BJ (cell line): ENCODE measurements at places on chromosomes 5 and 9. TPM values are rescaled to one million over a fixed set of nuclear protein-coding genes. Genes with fewer than 3 reads are reported as not detected.

Gene PCDHB5
- polyA plus RNA-seq: 0.18 and 0.22 TPM in 2 replicates

Gene PHF24
- polyA plus RNA-seq: 0.02 and 0.09 TPM in 2 replicates

Gene ABO
- polyA plus RNA-seq: not detected in 2 replicates

Gene PDZD2
- polyA plus RNA-seq: 0.06 TPM in 1 of 2 replicates, not detected in the other

Gene MCIDAS
- polyA plus RNA-seq: 0.04 TPM in 1 of 2 replicates, not detected in the other

Gene PCDHGA4
- 3.0 and 4.0 TPM in 2 replicates for polyA plus RNA-seq

Gene TSSK1B
- polyA plus RNA-seq: not detected in 2 replicates

Gene WDR70
- polyA plus RNA-seq: 14.0 and 22.8 TPM in 2 replicates

Gene SEC24A
- 27.9 and 35.0 TPM in 2 replicates for polyA plus RNA-seq

Gene PCDHA4
- polyA plus RNA-seq: 0.22 and 0.25 TPM in 2 replicates

Gene TMEFF1
- 0.10 and 0.28 TPM in 2 replicates for polyA plus RNA-seq

- DNase-seq: no peak
These were observed 13.3 kb downstream of the MPDZ start for GRCh38 chr9:13266167-13266566.

DNA sequence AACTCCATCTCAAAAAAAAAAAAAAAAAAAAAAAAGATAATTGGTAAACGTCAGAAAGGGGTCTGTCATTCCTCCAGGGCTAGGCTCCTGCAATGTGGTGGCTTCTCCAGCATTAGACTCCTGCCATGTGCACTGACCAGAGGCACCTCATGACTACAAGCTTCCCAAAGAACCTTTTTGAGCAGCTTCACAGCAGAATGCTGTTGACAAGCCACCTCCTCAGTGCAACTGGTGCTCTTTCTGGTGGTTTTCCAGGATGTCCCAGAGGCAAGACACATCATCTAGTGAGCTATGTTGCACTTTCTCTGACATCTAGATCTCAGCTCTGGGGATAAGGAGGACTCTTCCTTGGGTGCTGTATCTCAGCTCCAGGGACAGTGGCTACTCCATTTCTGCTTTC, 11.6 kb downstream of the RPL37 start:
- DNase-seq: no peak

GRCh38 chr5:127084656-127085055, 11.4 kb upstream of the C5orf63 start:
- DNase-seq: no peak

DNA sequence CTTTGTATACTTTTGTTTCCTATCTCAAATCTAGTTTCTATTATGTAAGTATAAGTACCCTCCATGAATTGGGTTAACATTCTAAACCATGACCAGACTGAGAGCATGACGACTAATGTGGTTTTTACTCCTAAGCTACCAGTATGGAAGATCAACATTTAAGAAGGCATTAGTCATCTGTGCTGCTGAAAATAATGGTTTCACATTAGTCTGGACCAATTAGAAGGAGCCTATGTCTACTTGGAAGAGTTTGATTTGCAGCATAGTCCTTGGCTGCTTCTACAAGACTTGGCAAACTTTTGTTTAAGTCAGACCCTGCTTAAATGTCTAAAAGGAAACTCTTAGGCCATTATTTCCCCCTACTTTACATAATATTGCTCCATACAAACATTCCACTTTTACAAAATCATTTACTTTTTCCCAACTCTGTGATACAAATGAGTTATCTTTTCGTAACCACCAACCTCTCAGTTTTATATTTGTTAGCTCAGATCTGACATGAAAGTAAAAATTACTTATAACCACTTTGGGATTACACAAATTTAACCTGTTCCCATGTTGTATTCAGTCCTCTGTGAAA, 186.7 kb downstream of the COMMD10 start:
- no peak for DNase-seq

GRCh38 chr5:92678640-92679039, 902.4 kb downstream of the NR2F1-AS1 start:
- no peak for DNase-seq

GRCh38 chr5:146632620-146633322, 116.8 kb upstream of the GPR151 start:
- DNase-seq: no peak

DNA sequence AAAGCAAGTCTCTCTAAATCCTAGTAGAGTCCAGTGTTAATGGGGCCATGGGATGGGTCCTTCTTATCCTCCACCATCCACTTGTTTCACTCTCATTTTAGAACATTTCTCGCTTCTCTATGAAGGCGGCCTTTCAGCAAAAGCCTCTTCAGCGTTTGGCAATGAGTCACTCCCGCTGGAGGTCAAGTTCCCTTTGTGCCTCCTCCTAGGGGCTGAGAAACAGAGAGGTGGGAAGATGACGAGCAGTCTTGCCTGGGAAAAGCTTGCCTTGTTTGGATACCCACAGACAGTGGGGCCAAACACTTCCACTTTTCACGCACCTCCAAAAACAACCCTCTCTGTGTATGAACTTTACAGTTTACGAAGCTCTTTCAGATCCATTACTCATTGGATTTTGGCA, 168.8 kb downstream of the GABBR2 start:
- no peak for DNase-seq

DNA sequence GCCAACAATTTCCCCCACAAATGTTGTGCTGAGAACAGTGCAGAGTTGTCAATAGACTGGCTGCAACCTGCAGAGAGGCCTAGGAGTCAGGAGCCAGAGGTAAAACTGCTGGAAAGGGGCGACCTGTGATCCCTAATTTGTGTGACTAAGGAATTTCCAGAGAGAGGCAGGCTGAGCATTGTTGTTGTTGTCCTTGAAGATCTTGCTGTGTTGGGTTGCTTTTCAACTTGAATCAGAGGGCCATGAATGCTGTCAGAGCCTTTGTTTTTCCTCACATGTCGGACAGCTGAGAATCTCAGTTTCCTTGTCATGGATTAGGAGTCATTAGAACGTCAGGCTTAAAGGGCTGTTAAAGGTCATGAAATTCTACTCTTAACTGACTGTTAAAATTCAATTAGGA, 134.6 kb upstream of the ASTN2 start:
- no peak for DNase-seq

GRCh38 chr5:167754501-167755021, 536.9 kb upstream of the WWC1 start:
- DNase-seq: no peak

- no peak for DNase-seq
These were observed 213.2 kb downstream of the GABBR2 start for GRCh38 chr9:98495530-98495929.

DNA sequence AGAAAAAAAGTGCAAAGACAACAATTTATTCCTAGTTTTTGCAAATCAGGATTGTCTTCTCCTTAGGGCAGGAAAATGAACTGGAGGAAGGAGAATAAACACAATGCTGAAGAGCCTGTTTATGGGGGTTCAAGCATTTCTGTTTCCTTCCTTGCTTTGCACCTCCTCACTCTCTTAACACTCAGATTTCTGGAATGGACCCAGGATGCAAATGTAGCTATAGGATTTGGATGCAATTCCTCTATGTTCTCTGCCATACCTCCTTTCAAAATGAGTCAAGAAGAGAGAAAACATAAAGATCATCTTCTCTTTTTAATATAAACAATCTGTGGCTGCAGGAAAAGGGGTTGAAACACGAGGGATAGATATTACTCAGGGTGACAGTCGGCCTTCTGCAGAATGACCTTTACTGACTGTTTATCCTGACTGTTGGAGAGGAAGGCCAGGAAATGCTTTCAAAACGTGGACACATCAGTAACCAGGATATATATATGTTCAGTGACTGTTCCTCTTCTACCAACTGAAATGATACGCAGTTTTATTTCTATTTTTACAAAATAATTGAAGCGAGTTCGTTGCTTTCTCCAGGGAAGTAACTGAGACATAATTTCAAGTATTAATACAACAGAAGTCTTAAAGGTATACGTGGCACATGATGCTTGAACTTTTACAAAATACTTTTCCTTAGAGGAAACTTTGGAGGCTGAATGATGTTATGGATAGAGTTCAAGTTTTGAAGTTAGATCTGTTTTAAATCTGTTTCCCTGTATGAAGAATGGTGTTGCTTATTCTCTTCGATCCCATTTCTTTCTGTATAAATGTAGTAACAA, 44.4 kb downstream of the ACTBL2 start:
- DNase-seq: no peak

GRCh38 chr5:75260708-75261107, 24.0 kb upstream of the ANKRD31 start:
- no peak for DNase-seq

DNA sequence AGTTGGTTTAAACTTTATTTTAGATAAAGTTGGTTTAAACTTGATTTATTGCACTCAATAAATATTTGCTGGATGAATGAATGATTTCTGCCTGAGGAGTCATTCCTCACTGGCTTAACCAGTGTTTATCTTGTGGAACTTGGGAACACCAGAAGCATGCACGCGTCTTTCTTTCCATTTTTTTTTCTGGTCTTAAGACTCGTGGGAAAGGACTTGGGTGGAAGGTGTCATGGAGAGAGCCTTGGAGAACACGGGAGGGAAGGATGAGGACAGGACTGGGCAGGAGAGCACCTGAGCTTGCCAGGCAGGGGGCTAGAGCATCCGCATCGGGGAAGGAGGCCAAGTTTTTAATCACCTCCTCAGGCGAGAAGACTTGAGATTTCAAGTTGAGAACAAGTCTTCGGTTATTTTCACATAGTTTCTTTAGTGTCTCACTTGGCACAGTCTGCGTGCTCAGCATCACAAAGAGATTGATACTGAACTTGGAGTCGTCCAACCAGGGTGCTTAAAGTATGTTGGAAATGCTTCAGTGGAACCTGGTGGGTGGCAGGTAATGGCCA, 144.2 kb downstream of the PDZD2 start:
- no peak for DNase-seq

DNA sequence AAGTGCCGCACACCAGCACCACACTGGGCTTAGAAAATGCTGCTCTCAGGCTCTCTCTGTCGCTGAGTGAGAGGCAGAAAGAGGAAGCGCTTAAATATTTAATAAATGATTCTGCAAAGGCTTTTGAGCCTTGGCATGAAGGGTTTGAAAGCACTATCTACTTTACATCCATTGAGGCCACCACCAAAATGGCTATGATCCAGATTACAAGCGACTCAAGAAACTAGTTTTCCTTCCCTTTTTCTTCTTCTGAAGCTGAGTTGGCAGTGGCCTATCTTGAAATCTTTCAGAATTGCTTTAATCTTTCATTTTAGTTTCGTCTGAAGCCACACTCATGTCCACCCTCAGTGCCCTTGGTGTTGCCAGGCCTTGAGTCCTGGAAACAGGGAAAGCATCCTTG, 59.5 kb downstream of the EBF1 start:
- no peak for DNase-seq
